ENCODE measurements at places on chromosomes 2 and 18.

DNA sequence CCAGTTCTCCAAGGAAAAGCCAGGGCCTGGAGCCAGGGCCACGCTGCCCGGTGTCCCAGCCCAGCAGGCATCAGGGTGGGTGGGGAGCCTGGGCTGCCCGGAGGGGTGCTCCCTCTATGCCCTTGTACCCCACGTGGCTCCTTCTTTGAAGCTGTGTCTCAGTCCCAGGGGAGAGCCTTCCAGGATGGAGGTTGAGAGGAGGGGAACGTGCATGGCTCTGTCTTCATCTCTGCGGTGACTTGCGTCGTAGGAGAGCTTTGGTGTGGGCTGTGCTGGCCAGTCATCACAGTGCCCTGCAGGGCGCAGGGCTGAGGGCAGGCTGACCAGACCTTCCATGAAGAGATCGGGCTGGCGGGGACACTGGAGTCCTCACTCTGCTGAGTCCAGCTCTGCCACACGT lies 197.2 kb downstream of the LDLRAD4 start:
- DNase-seq, result no peak

GRCh38 chr18:8812631-8813030 lies 107.3 kb downstream of the MTCL1 start:
- DNase-seq, result peak; percentile 81

DNA sequence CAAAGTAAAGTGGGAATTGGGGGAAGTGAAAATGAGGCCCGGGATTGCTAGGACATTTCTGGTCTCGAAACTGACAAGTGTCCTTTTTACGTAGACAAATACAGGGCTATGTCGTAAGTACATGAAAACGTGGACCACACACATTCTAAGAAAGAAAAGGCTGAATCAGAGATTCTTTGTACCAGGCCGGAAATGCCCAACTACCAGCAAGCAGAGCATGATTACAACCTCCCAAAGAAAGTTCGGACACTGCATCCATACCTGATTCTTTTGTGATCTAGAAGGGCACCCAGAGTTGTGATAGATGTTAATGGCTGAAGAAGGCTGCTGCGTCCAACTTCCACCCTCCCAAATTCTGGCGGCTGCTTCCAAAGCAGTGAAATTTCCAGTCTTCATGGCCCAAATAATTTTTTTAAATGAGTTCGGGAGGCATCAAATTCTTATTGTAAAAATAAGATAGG lies 1.7 kb downstream of the RBMS1 start:
- peak; percentile 86 for DNase-seq

GRCh38 chr2:126849991-126850535 lies 48.6 kb upstream of the TEX51 start:
- DNase-seq, result peak; percentile 0

DNA sequence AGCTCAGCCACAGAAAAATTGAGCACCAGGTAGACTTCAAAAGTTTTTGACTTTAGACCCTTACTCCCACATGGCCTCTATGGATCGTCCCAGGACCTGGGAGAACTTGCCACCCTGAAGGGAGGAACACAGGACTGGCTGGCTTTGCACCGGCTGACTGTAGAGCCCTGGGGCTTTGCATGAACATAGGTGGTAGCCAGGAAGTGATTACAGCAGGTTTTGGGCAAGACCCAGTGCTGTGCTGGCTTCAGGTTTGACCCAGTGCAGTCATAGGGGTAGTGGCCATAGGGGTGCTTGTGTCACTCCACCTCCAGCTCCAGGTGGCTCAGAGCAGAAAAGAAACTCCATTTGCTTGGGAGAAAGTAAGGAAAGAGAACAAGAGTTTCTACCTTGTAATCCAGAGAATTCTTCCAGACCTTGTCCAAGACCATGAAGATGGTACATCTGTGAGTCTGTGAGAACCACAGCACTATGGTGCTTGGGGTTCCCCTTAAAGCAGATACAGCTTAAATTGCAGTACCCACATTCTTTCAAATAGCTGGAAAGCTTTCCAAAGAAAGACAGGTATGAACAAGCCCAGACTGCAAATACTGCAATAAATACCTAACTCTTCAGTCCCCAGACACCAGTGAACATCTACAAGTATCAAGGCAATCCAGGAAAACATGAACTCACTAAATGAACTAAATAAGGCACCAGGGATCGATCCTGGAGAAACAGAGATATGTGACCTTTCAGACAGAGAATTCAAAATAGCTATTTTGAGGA lies 13.0 kb upstream of the SESTD1 start:
- no peak for DNase-seq

DNA sequence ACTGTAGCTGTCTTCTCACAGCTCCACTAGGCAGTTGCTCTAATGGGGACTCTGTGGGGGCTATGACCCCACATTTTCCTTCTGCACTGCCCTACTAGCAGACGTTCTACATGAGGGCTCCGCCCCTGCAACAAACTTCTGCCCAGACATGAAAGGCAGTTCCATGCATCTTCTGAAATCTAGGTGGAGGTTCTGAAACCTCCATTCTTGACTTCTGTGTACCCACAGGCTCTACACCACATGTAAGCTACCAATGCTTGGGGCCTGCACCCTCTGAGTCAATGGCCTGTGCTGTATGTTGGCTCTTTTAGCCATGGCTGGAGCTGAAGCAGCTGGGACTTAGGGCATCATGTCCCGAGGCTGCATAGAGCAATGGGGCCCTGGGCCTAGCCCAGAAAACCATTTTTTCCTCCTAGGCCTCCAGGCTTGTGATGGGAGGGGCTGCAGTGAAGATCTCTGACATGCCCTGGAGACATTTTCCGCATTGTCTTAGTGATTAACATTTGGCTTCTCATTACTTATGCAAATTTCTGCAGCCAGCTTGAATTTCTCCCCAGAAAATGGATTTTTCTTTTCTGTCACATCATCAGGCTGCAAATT lies 123.0 kb downstream of the MYCN start:
- no peak for DNase-seq

- no peak for DNase-seq
Measured at GRCh38 chr2:28175028-28175427, 217.6 kb upstream of the FOSL2 start.

- peak; percentile 50 for DNase-seq
Measured at GRCh38 chr2:215772003-215772402, 241.3 kb downstream of the MREG start.

DNA sequence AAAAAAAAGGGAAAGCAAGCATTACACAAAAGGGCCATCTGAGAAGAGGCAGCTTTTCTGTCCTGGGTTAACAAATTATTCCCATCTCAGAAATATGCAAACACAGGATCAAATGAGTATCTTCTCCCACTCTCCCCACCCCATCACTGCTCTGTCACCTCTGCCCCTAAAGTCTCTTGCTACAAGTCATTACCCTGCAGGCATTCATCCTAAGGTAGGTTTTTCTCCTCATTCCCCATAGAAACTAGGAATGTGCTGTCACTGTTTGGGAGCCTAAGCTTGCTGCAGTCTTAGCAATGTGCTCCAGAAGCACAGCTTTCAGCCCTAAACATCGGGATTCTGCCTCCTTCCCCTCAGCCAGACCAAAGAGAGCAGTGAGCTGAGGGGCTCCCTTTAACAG lies 3.6 kb downstream of the LRRTM1 start:
- DNase-seq, result no peak

DNA sequence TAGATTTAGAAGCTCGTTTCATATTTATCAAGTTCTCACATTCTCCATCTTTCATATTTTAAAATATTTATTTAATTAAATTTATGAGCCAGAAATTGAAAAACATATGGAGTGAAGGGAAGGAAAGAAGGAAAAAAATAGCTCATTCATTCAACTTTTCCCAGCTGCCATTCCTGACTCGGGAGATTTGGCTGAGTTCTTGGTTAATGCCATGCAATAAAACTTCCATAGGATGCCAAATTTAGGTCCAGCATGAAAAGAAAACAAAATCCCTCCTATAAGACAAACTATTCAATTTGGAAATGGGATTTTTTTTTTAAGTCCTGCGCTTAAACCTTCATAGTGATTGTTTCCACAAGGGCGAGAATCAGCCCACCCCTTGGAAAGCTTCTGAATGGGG lies 426.1 kb upstream of the TNP1 start:
- no peak for DNase-seq

GRCh38 chr18:39489431-39489830 lies 1923.8 kb upstream of the CELF4 start:
- DNase-seq, result no peak

DNA sequence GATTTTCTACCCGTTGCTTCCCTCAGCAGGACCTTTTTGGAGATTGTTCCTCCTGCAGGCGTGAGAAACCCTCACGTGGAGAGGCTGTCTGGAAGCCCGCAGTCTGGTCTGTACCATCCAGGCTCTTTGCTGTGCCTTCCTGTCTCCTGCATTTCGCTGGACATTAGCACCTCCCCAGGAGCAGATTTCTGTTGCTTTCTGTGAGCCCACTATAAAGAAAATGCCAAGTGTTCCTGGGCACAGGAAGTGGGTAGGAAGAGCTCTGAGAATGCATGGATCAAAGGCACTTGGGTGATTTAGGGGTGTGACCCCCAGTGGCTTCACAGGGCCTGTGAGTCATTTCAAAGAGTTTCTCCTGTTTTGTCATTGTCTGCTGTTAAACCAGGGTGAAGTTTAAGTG lies 27.3 kb downstream of the SPTBN1 start:
- DNase-seq, result peak; percentile 84

DNA sequence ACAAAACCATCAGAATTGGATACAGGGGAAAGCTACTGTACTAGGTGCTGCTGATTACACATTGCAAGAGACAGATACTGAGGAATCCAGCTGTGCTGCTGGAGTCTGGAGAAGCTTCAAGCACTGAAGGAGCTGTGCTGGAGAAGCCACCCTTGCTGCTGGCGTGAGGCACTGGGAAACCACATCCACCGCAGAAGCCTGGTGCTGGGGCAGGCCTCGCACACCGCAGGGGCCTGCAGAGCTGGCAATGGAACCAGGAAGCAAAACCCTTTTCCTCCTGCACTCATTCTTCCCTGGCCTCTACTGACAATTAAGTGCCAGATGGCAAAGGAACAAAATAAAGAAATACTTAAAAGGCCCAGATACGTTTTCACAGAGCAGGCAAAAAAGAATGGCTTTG lies 94.4 kb upstream of the MSH6 start:
- no peak for DNase-seq

DNA sequence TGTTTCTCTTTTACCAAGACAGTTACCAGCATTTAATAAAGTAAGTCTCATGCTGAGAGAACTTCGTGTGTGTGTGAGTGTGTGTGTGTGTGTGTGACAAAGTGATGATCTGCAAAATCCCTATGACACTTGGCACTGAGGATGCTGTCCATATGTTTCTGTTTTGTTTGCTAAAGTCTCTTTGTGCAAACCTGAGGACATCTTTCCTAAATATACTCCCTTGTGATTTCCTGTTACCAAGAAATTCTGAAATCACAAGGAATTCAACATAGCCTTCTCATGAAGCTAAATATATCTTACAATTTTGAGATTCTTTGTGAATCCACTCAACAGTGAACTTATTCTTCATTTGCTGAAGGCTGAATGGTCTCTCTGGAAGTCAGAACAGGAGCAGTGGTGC lies 1359.7 kb upstream of the NRXN1 start:
- DNase-seq, result no peak
